Posterior cingulate gyrus (tissue), 11 donors: ENCODE measurements at places on chromosomes 16 and 17.
A peak's percentile ranks its signal among the peaks of the same experiment; 100 is the strongest.

GRCh38 chr17:200586-200985, 19.1 kb upstream of the DOC2B start:
- DNase-seq = no peak

- no peak for DNase-seq
These were observed 17.8 kb downstream of the RAP1GAP2 start for GRCh38 chr17:2814049-2814448.

- DNase-seq = peak; percentile 76
These were observed 118.2 kb upstream of the KCNJ18 start for GRCh38 chr17:21573961-21574610.

DNA sequence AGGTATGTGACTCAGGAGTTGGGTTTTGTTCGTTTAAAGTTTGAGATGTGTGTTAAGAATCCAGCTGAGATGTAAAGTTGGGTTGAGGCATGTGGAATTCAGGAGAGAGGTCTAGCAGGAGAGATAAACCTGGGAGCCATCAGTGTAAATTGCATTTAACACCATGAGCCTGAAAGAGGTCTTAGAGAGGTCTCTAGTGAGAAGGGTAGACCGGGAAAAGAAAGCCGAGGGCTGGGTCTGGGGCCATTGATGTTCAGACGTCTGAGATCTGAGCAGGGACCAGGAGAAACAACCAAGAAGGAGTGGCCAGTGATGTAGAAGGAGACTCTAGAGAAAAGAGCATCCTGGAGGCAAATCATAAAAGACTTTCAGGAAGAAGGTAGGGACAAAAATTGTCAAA, 44.1 kb upstream of the PIRT start:
- DNase-seq = no peak

GRCh38 chr17:57032343-57032742, 52.7 kb upstream of the AKAP1 start:
- DNase-seq = no peak

- no peak for DNase-seq
These were observed 920.1 kb downstream of the KCNJ2 start for GRCh38 chr17:71089431-71089830.

DNA sequence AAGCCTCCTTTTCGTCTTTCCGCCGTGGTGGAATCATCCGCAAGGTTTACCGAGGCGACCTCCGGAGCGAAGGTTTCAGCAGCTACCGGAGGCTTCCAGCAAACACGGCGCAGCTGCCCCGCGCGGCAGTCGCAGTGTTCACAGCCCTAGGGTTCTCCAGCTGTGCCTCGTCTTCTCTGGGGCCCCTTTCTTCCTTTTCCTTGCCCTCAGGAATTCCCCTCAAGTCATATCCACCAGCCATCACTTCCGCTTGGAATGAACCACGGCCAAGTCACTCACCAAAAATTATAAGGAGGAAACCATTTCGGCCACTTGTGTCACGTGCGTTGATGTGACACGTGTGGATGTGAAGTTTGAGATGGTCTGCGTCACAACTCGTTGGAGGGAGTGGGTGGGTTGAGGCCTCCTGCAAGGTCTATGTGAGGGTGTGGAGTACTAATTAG, 636 bp upstream of the ERN1 start:
- DNase-seq = no peak

DNA sequence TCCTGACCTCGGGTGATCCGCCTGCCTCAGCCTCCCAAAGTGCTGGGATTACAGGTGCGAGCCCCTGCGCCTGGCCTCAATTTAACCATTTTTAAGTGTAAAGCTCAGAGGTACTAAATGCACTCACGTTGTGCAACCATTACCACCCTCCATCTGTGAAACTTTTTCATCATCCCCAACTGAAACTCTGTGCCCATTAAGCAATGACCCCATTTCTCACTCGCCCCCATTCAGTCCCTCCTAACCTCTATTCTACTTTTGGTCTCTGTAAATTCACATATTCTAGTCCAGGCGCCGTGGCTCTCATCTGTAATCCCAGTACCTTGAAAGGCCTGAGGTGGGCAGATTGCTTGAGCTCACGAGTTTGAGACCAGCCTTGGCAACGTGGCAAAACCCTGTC, 8.3 kb upstream of the SPNS3 start:
- no peak for DNase-seq

- no peak for DNase-seq
These were observed 56.3 kb upstream of the DHX40 start for GRCh38 chr17:59508999-59509625.
